ENCODE measurements at places on chromosomes 2 and 18.

- no peaks in the 10 kb centered on the region for H3K4me1 ChIP-seq
- no peaks in the 10 kb centered on the region for H3K36me3 ChIP-seq
- H3K27me3 ChIP-seq, result no peaks in the 10 kb centered on the region
- no peak for DNase-seq
- H3K27ac ChIP-seq, result no peak overlapping the region
Measured at GRCh38 chr2:213429516-213429915, 145.3 kb downstream of the SPAG16 start.

DNA sequence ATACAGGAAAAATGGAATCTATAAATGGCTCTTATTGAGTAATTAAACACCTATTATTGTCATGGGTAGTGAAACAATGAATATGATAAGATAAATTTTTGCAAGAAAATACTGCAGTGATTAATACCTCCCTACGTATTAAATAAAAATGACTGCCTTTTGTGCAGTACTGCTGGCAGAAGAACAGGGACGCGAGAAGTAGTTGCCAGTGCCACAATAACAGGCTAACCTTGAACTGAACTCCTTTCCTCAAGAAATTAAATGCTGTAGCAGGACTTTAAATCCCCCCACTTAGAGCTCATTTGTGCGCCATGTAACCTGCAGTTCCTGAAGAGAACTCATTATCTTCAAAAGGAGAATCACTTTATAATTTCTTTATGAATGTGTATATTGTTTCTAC, 24.6 kb downstream of the FIGN start:
- no peaks in the 10 kb centered on the region for H3K27me3 ChIP-seq
- H3K4me1 ChIP-seq, result no peaks in the 10 kb centered on the region
- no peak for DNase-seq
- no peak overlapping the region for H3K4me3 ChIP-seq
- no peaks in the 10 kb centered on the region for H3K36me3 ChIP-seq

DNA sequence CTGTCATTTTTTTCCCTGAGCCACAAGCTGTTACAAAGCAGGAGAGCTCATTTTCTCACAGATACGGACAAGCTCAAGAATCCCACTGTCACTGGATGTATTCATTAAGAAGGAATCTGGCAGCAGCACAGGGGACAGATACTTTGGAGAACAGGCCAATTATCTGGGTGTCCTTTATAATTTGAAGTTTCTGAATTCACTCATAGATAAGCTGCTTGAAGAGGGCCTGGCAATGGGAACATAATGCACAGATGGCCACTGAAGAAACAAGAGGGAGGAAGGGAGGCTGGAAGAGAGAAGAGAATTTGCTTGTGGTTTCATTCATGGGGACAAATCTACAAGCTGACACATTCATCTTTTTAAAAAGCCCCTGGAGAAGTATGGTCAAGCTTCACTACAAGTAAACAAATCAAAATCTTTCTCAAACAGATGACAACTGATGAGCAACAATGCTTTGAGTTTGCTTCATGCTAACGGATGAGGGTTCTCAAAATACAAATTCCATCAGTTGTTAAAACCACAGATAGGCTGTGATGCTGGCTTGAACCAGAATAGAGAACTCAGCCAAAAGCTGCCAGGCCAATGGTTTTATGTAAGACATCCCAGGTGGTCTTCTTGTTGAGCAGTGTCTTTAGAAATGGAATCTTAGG, 11.9 kb downstream of the BCL2 start:
- H3K27me3 ChIP-seq, result no peaks in the 10 kb centered on the region
- DNase-seq, result no peak
- no peak overlapping the region for H3K4me3 ChIP-seq

GRCh38 chr18:36558234-36558633, 260.7 kb downstream of the FHOD3 start:
- no peak overlapping the region for H3K4me3 ChIP-seq
- no peaks in the 10 kb centered on the region for H3K27me3 ChIP-seq
- H3K36me3 ChIP-seq, result no peaks in the 10 kb centered on the region
- no peak for DNase-seq
- no peaks in the 10 kb centered on the region for H3K4me1 ChIP-seq

- H3K4me3 ChIP-seq, result no peak overlapping the region
- no peaks in the 10 kb centered on the region for H3K27me3 ChIP-seq
- no peak for DNase-seq
- no peaks in the 10 kb centered on the region for H3K36me3 ChIP-seq
Measured at GRCh38 chr2:101956465-101957438, 35.0 kb upstream of the IL1R2 start.

DNA sequence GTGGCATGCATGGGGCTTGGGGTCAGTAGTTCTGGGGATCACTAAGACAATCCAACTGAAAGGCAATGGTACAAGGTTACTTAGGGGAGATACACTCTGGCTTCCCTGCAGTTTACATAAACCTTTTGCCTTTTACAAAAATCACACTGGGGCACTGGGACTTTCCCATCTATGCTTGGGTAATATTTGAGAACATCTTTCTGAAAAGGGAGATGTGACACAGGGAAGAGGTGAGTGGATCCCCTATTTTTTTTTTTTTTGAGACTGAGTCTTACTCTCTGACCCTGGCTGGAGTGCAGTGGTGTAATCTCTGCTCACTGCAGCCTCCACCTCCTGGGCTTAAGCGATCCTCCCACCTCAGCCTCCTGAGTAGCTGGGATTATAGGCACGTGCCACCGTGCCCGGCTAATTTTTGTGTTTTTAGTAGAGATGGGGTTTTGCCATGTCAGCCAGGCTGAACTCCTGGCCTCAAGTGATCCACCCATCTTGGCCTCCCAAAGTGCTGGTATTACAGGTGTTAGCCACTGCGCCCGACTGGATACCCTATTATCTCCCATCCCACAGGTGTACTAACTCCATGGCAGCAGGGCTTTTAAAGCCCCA, 82.8 kb upstream of the DNMT3A start:
- H3K27ac ChIP-seq, result no peak overlapping the region
- DNase-seq, result no peak
- no peaks in the 10 kb centered on the region for H3K4me1 ChIP-seq
- H3K4me3 ChIP-seq, result no peak overlapping the region

- H3K36me3 ChIP-seq, result no peaks in the 10 kb centered on the region
- no peaks in the 10 kb centered on the region for H3K27me3 ChIP-seq
- H3K4me1 ChIP-seq, result no peaks in the 10 kb centered on the region
- DNase-seq, result no peak
Measured at GRCh38 chr18:48862678-48863270, 88.0 kb downstream of the SMAD7 start.
